ENCODE measurements at places on chromosomes 2 and 18. TPM values are rescaled to one million over a fixed set of nuclear protein-coding genes. Genes with fewer than 3 reads are reported as not detected.

DNA sequence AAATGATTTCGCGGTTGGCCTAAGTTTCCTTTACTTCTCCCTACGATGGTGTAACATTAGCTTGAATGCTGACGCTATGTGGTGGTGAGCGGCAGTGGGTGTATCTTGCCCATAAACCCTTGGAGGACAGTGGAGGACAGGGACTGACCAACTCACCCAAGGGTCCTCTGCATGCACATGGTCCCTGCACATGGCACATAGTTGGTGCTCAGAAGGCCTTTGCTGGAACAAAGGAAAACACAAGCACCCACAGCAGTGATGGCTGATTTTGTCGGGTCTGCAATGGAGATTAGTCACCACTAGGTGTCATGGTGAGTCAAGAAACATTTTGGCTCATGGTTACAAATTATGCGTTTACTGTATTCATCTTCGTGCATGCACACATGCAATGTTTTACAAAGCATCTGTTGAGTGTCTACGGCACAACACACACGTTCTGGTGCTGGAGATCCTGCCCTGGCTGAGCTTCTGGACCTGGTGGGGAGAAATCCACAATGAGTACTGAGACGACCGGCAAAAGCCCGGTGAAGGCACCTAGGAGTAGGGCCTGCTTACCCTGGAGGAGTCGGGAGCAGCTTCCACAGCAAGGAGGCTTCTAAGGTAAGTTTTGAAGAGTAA is 44.0 kb downstream of the PDCL3 start:
- peak; percentile 42 for DNase-seq

GRCh38 chr2:32182667-32183066 is 17.0 kb downstream of the SLC30A6 start:
- no peak for DNase-seq

GRCh38 chr2:54956111-54956627 is 94.1 kb downstream of the RTN4 start:
- no peak for DNase-seq

DNA sequence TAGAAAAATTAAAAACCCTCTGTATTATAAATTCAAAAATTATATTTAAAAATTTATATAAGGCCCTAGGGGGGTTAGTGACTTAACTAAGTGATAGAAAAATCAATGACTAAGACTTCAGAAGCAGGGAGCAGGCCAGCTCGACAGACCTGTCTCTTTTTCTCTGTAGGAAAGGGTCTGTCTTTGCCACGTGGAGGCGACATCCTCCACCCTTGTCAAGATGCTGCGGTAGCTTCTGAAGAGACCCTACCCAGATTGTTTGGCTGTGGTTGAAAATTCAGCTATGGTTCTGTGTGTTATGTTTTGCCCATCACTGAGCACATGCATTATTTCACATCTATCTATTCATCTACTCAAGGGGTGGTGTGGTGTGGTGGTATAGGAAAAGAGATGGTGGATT is 8.2 kb upstream of the SLC4A3 start:
- DNase-seq: no peak

GRCh38 chr2:229943171-229943570 is 20.9 kb downstream of the FBXO36 start:
- DNase-seq: no peak

DNA sequence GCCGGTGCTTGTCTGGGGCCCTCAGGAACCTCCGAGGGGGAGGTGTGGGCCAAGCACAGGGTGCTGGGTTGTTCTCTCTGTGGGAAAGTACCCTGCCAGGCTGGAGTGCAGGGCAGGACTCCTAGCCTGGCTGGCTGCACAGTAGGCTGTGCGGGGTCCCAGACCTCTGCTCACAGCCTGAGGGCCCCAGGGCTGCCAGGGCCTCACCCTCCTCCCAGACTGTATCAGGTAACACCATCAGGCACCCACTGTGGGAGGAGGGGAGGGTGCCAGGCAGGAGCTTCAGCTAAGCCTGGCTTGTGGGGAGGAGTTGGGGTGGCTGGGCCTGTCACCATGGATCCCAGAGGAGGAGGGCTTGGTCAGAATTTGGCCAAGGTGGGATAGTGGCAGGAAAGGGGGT is 211.9 kb upstream of the SMAD2 start:
- no peak for DNase-seq

- no peak for DNase-seq
Measured at GRCh38 chr2:29729401-29729800, 192.0 kb downstream of the ALK start.

The NEMP2 gene
- total RNA-seq: 11.1 TPM

The PCARE gene
- total RNA-seq: not detected

The MATN3 gene
- total RNA-seq: not detected

The FLACC1 gene
- 3.2 TPM for total RNA-seq

The KCTD18 gene
- total RNA-seq: 20.8 TPM

The UGT1A6 gene
- not detected for total RNA-seq
